Stimulated activated CD4-positive, alpha-beta T cell treated with anti-CD3 and anti-CD28 coated beads, Interleukin-4, amount 100 ng/mL, for 24 hours (primary cell): ENCODE measurements at places on chromosomes 4 and X.

DNA sequence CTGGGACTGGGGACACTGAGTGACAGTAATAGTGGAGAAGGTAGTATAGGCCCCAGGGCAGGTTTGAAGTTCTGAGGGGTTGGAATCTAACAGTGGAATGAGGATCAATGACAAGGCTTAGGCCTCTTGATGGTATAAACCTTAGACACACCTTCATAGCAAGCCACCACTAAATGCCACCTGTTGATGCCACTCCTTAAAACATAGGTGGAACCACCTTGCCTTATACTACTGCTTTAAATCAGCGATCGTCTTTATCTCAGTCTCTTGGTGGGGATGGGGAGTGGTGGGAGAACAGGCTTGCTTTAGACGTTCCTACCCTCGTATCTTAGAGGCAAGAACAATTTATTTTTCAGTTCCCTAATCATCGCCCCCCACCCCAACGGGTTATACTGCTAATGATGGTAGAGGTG is 1.2 kb downstream of the RAB33B start:
- no peak for DNase-seq

DNA sequence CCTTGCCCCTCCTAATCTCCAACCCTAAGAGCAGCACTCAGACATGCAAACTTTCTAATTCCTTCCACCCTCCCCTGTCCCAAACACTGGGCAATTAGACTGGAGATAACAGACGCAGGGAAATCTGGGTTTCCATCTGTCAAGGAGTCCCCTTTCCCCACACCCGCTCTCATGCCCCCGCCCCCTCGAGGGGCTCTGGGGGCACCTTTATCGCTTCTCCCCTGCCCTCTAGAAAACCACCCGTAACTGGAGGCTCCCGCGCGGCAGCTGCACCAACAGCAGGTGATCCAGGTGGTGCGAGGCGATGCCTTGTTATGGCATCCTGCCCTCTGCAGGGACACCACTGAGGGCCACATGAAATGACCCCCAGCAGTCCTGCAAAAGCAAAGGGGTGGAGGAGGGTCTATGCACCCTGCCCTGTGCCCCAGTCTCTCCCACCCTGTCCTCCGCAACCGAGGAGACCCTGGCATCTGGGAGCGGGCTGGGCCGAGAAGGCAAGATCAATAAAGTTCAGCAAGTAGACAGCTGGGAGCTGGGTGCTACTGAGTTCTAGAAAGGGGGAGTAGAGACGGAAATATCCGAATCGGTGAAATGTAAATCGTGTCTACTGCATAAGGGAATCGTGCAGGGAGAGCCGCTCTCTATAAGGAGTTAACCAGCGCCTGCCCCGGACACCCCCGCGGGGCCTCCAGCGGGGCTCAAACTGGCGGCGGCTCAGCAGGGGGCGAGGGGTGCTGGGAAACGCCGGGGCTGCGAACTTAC is 1.6 kb downstream of the KCTD8 start:
- DNase-seq, result no peak

GRCh38 chr4:47933840-47934239 is 19.5 kb upstream of the NFXL1 start:
- no peak for DNase-seq

DNA sequence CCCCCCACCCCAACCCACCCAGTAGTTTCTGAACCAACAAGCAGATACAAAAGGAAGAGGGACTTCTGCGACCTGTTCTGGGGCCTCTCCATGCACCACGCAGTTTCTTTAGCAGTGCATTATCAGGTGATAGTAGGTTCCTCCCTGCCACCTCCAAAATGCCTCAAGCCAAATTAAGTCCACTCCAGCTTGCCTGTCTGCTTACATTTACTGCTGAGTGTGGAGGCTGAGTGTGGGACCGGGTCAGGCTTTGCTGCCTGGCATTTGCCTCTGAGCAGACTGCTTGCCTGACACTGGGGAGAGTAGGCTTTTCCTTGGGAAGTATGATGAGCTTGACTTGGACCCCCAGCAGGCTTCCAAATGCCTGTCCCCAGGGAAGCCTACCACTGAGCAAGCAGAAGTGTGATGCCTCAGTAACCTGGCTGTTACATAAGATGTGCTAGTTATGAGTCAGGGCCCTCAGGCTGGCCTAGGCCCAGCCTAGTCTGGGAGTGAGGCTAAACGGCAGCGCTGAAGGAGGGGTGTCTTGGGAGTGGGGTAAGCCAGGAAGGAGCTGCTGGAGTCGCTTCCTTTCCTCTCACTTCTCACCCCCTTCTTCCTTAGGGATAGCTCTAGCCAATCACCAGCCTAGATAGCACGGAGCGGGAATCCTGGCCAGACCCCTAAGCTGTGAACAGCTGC is 9.0 kb downstream of the TSC22D3 start:
- no peak for DNase-seq

- DNase-seq, result no peak
These were observed 123.4 kb downstream of the MFAP3L start for GRCh38 chr4:169902658-169903345.

- DNase-seq, result no peak
These were observed 18.6 kb downstream of the ATP8A1 start for GRCh38 chr4:42638321-42638720.

DNA sequence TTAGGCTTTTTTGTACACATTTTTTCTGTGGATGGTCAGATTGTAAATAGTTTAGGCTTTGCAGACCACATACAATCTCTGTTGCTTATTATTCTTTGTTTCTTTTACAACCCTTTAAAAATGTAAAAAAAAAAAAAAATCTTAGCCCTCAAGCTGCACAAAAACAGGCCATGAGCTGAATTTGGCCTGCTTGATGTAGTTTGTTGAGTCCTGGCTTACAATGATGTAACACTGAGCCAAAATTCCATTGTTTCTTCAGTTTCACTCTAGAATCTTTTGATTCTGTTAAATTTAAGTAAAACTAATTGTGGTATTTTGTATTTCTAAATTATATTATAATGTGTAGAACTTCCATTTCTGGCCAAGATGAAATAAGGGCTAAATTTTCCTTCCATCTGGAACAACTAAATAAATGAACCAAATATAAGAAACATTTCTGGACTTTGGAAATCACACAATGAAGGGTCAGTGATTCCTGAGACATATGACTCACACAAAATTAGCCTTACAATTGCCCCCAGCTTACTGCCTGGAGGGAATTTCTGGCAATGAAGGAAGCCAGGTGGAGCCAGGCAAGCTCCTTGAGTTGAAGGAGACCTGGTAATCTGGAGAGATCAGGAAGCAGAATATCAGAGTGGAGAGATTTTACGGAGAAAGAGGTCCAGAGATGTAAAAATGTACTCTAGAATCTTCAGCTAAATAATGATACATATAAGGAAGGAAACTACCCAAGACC is 29.8 kb downstream of the IQCM start:
- DNase-seq, result no peak

DNA sequence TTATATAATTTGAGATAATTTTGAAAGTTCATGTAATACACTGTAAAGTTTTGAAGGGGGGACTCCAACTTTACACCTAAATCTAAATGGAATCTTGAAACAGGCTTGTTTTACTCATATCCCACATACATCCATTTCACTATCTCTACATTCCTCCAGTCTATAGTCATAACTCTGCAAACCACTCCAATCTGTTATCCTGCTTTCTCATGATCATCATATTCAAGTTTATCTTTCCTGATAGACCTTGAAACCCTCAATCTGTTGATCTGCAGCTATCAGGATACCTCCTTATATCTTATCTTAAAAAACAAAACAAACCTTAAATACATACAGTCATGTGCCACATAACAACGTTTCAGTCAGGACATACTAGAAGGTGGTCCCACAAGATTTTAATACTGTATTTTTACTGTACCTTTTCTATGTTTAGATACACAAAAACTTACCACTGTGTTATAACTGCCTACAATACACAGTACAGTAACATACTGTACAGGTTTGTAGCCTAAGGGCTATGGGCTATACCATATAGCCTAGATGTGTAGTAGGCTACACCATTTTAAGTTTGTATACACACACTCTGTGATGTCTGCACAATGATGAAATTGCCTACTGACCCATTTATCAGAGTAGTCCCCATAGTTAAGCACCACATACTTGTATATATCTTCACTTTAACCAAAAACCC is 14.0 kb downstream of the CHIC2 start:
- no peak for DNase-seq

- DNase-seq, result no peak
These were observed 582 bp downstream of the NAA10 start for GRCh38 chrX:153934148-153934761.

DNA sequence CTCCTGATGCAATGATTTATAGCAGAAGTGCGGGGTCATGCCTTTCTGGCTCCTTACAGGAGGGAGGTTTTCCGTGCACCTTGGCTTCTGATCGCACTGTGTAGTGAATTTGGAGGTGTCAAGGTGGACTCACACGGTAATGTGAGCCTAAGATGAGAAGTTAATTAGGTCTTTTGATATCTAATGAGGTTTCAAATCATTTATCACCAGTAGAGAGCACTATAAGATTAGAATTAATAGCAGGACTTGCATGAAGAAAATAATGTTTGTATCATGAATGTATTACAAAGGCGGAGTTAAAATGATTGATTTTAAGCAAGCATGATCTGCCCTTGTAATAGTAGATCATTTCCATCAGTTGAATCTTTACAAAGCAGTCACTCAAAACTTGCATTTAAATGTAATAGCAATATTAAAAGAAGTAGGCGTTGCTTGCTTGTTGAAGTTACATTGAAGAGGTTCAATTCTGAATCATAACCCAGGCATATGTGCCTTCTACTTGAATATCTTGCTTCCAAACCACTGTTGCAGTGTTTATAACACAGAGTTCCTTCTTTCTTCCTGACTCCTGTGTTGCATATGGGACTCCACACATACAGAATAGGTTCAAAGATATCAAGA is 152.1 kb downstream of the FMR1NB start:
- peak; percentile 2 for DNase-seq

GRCh38 chr4:183858011-183858615 is 47.0 kb upstream of the STOX2 start:
- no peak for DNase-seq

GRCh38 chr4:85474356-85474755 is 594 bp upstream of the ARHGAP24 start:
- DNase-seq, result no peak

GRCh38 chr4:76060506-76060905 is 14.0 kb upstream of the ART3 start:
- DNase-seq, result no peak

GRCh38 chr4:173490817-173491528 is 39.1 kb downstream of the HAND2 start:
- no peak for DNase-seq

- DNase-seq, result no peak
These were observed 6.2 kb upstream of the ZCCHC13 start for GRCh38 chrX:74297766-74298165.

GRCh38 chr4:100581337-100581736 is 63.5 kb upstream of the EMCN start:
- no peak for DNase-seq

GRCh38 chr4:185272245-185272644 is 62.8 kb downstream of the SNX25 start:
- DNase-seq, result no peak

GRCh38 chr4:54277691-54278090 is 48.6 kb downstream of the PDGFRA start:
- DNase-seq, result no peak

- DNase-seq, result no peak
These were observed 536 bp upstream of the CTSO start for GRCh38 chr4:155954118-155954685.

- no peak for DNase-seq
These were observed 12.9 kb upstream of the ODAM start for GRCh38 chr4:70182517-70183167.

- no peak for DNase-seq
These were observed 92.5 kb downstream of the AREG start for GRCh38 chr4:74537459-74537858.

GRCh38 chr4:173426064-173426463 is 27.1 kb upstream of the SCRG1 start:
- DNase-seq, result no peak

- DNase-seq, result no peak
These were observed 315.2 kb upstream of the SLIT2 start for GRCh38 chr4:19936476-19936875.

- no peak for DNase-seq
These were observed 133.1 kb downstream of the AKAP4 start for GRCh38 chrX:50067435-50068284.

- no peak for DNase-seq
These were observed 37.6 kb upstream of the H2AZ1 start for GRCh38 chr4:99987681-99988080.

DNA sequence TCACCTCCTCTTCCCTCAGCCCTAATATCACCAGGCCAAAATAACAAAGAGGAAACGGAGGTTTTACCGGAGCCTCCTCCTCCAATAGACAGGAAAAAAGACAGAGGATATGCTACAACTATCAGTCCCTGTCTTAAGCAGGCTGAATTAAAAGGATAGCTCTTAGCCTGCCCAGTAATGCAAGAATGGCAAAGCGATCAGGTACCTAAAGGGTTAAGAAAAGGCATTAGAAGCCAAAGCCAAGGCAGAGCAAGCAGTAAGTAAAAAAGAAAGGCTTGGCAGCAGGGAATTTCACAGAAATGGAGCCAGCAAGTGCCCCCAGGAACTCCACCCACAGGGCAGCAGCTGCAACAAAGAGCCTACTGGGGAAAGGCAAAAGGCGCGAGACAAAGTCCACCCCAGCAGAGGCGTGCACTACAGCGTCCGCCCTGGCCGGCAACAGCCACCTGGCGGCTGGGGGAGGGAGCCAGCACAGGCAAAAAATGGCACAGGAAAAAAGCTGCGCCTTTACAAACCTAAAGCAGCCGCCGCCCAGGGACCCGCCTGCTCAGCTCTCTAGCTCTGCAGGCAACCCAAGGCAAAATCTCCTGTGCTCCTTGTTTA is 220.6 kb upstream of the ZC4H2 start:
- no peak for DNase-seq

DNA sequence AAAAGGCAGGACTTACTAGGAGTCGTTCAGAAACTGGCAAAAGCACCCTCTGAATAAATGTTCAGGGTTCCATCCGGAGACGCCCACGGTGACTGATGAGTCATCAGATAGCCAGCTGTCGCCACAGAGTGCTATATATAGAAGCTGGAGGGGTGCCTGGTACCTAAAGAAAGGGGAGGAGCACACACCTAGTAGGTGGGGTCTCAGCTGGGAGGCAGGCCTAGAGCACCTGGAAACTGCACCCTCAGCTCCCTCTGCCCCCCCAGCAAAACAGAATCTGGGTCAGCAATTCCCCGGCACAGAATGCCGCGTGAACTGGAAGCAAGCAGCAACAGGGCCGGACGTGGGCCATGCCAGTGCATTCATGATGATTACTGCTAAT is 242.0 kb downstream of the BCOR start:
- peak; percentile 85 for DNase-seq

- peak; percentile 87 for DNase-seq
These were observed at the start of gene AFAP1 for GRCh38 chr4:7939377-7940108. TSS of gene AFAP1 (minus strand) at chr4:7939861. CDS start at chr4:7872078, 67,783 bp downstream.

DNA sequence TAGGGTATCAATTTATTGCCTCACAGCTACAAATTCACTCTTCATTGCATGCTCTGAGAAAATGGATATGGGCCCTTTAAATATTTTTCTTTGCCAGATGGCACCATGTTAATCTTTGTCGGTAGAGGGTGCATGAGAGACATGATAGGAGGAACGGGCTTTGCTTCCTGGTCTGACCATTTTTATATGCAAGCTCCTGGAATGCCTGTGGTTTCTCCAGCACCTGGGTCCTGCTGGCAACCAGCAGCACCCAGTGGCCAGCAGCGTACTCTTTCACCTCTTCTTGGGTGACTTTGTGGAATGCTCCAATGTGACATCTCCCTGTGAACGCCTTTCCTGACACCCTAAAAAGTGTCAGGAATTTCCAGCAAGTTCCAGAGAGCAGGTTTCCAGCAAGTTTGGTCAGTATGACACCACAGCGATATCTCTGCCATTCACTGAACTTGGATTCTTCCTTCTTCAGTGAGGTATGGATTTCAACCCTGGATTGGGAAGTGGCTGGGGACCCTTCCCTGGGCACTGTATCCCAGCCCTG is 140.3 kb upstream of the PGRMC2 start:
- no peak for DNase-seq
